ENCODE measurements at places on chromosomes 12 and 14.

- DNase-seq = no peak
Measured at GRCh38 chr12:124347805-124348658, 53.1 kb downstream of the RFLNA start.

DNA sequence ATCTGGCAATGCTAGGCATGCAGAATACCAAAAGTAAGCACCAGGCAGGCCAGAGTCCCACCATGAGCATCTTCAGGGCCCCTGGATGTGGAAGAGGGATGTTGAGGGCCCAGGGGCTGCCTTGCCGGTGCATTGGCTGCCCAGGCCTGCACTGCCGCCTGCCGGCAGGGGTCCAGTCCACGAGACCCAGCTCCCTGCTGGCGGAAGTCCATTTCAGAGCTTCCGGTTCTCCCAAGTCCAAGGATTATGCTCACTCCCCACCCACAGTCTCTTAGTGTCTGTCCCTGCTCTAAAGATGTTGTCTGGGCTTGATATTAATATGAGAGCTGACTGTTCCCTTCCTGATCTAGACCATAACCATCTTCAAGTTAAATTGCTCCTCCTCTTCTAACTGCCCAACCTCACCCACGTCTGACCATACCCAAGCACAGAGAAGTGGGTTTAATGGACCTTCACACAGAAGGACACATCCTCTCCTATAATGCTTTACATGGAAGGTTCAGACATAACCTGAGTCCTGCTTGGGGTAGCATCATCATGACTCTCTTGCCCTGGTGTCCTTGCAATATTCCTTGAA is 117.4 kb downstream of the DAD1 start:
- DNase-seq = no peak

DNA sequence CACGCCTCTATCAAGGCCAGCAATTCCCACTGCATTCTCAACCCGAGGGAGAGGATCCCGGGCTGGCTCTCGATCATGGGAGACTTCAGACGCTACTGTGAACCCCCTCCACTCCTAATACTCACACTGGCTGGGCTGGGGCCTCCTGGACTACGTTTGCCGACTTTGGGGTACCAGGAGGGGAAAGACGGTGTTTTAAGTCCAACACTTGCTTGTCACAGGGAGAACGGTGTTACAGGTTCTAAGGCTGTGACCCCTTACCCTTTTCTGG is 463 bp downstream of the NACA start:
- no peak for DNase-seq

DNA sequence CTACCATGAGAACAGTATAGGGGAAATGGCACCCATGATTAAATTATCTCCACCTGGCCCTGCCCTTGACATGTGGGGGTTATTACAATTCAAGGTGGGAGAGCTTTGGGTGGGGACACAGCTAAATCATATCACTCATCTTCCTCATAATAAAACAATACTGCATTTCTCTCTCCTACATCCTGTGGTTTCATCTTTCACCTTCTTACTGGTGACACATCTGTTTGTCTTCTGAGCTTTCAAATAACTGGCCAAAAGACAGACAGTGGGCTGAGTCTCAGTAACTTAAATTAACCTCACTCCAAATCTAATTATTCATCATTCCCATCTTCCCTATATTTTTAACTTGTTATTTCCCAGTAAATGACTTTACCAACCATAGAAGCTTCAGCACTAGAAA is 729.7 kb upstream of the USP15 start:
- DNase-seq = no peak

DNA sequence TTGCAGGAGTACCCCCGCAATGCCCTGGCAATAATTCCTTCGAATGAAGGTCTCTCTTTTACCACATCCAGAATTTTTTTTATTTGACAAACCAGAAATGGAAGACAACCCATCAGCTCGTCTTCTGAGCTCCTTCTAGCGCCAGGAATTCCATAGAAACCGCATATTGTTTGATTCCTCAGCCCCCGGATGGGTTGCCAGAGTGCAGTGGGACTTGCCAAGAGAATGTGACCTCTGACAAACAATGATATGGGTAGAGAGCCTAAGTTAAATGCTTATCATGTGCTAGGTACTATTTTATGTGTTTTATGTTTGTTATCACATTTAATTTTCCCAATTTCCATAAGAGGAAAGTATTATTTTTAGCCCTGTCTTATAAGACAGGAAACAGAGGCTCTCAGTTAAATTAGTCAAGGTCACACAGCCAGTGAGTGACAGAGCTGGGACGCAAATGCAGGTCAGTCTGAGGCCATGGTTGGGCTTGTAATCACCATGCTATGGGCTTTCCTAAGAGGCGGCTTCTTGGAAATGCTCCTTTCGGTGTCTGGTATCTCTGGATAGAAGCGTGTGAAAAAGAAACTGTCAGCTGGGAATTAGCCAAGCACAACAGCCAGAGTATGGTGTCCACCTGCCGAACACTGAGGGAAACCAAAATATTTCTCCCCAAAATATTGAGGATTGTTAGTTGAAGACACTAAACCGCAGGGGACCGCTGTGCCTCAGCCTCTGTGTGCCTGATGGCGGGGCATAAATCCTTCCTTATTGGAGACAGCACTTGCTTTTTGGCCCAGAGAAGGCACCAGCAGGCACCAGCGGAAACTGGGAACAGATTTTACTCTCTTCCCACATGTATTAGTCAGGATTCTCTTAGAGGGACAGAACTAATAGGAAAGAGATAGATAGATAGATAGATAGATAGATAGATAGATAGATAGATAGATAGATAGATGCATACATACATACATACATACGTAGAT is 29.4 kb upstream of the ETFBKMT start:
- no peak for DNase-seq

DNA sequence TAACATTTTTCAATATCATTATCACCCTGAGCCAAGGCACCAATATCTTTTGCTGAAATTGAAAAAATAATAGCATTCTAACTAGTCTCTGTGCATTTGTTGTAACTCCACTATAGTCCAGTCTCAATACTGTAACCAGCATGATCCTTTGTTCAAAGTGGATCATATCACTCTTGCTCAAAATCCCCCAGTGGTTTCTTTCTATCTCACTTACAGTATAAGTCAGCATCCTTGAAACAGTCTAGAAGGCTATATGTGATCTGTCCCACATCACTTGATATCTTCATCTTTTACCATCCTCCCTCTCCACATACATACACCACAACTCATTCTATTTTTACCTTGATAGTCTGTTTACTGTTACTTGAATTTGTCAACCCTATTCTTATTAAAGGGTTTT is 435.7 kb downstream of the CCER1 start:
- DNase-seq = no peak

DNA sequence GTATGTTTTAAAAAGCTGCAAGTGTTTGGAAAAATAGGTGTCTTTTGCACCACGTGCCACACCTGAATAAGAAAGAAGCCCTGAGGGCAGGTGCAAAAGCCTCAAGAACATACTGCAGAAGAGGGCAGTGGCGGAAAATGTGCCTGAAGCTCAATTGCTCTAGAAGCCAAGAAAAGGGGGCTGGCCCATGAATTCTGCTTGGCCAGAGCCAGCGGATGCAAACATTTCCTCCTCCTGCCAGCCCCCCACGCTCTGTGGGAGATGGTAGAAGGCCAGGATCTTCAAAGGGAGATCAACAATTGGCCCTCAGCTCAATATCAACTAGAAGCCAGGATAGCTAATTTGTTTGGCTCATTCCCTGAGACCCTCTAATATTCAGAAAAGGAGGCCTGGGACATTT is 80.3 kb upstream of the TMEM132D start:
- no peak for DNase-seq

GRCh38 chr14:74514471-74514941 is 20.9 kb downstream of the ISCA2 start:
- no peak for DNase-seq

GRCh38 chr14:91263329-91263728 is 18.8 kb upstream of the GPR68 start:
- no peak for DNase-seq

DNA sequence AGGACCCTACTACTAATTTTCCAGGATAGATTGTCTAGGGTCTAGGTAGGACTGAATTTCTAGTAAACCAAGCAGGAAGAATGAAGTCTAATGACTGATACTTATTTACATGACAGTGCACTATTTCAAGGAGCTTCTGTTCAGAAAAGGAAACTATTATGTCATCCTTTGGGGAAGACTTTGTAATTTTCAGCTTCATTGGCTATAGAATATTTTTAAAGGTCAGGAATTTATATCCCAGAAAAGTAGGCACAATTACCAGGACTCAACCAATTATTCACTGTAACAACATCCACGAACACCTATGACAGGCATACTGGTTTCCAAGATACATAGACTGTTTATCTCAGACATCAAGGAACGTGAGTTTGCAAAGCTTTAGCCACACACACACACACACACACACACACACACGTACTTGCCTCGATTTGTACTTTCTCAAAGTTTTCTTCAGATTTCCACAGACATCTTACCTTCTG is 23.2 kb downstream of the OR6S1 start:
- no peak for DNase-seq

GRCh38 chr14:102882226-102882906 is 40.1 kb upstream of the AMN start:
- DNase-seq = no peak

- DNase-seq = no peak
Measured at GRCh38 chr12:2075508-2076195, 22.9 kb downstream of the CACNA1C start.

- no peak for DNase-seq
Measured at GRCh38 chr12:14756334-14757143, 46.7 kb downstream of the WBP11 start.

DNA sequence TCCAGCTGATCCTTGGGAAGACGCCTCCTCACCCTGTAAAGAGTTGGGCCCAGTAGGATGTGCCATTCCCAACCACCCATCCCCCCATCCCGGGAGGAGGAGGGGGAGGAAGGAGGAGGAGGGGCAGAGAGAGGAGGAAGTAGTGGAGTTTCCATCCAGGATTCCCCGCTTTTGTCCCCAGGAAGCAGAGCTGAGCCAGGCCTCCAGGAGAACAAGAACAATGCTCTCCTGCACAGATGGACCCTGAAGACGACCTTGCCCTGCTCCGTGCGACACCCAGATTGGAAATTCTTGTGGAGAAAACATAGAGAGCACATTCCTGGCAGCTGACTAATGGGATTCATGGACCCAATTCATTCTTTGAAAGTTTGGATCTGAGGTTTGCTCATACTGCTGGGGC is 132.3 kb upstream of the CRY1 start:
- no peak for DNase-seq

DNA sequence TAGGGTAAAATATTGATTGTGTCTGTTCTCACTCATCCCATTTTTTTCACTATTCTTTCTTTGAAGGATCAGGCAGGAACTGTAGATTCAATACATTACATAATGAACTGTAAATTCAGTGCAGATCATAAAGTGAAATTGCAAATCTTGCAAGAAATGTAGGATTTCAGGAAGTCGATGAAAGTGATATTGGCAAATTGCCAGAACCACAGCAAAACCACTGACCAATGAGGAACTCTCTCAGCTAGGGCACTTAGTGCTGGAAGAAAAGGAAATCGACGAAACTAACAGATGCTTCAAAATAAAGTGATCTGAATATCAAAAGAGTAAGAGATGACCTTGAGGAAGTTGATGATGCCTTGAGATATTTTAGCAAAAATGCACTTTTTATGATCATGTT is 157.6 kb downstream of the AACS start:
- DNase-seq = no peak
